ENCODE measurements at places on chromosomes 4 and X.

GRCh38 chr4:157713342-157713741 lies 459.5 kb downstream of the GASK1B start:
- H3K27me3 ChIP-seq: no peaks in the 10 kb centered on the region
- no peaks in the 10 kb centered on the region for H3K4me1 ChIP-seq
- no peak overlapping the region for H3K27ac ChIP-seq
- no peak for DNase-seq

- no peaks in the 10 kb centered on the region for H3K4me1 ChIP-seq
- H3K4me3 ChIP-seq: no peak overlapping the region
- H3K27me3 ChIP-seq: no peaks in the 10 kb centered on the region
Observed at GRCh38 chr4:177408023-177408422, 34.2 kb downstream of the AGA start.

GRCh38 chr4:18798123-18798522 lies 776.6 kb upstream of the LCORL start:
- no peaks in the 10 kb centered on the region for H3K27me3 ChIP-seq
- no peaks in the 10 kb centered on the region for H3K4me1 ChIP-seq
- no peaks in the 10 kb centered on the region for H3K36me3 ChIP-seq
- no peak overlapping the region for H3K4me3 ChIP-seq
- H3K27ac ChIP-seq: no peak overlapping the region

DNA sequence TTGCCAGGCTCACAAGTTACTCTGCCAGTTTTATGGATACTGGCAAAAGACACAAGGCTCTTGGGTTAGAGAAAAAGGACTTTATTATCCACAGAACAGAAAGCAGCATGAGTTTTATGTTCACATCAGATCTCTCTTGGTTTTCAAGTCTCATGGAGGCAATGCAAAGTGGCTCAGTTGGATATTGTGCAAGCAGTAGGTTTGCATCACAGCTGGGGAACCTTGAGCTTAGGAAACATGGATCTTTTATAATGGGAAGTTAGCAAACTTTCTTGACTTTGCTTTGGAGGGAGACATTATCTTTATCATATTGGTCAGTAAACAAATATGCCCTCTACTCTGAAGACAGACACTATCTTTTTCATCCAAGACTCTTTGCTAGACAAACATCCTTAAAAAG lies 109.2 kb upstream of the GRPR start:
- no peaks in the 10 kb centered on the region for H3K36me3 ChIP-seq
- no peak overlapping the region for H3K27ac ChIP-seq
- H3K27me3 ChIP-seq: no peaks in the 10 kb centered on the region

GRCh38 chrX:4674028-4674782 lies 960.8 kb upstream of the PRKX start:
- H3K4me1 ChIP-seq: no peaks in the 10 kb centered on the region
- H3K27me3 ChIP-seq: no peaks in the 10 kb centered on the region
- no peak overlapping the region for H3K4me3 ChIP-seq
- H3K36me3 ChIP-seq: no peaks in the 10 kb centered on the region

GRCh38 chr4:90246816-90247215 lies 119.6 kb downstream of the CCSER1 start:
- H3K36me3 ChIP-seq: no peaks in the 10 kb centered on the region
- H3K27me3 ChIP-seq: no peaks in the 10 kb centered on the region
- H3K4me3 ChIP-seq: no peak overlapping the region
- no peak for DNase-seq
- peaks cover 13% of the 10 kb centered on the region for H3K4me1 ChIP-seq
- peak overlapping the region; percentile 41 for H3K27ac ChIP-seq

GRCh38 chrX:135307171-135307570 lies 2.1 kb upstream of the ETDC start:
- H3K36me3 ChIP-seq: no peaks in the 10 kb centered on the region
- H3K27me3 ChIP-seq: no peaks in the 10 kb centered on the region
- no peak overlapping the region for H3K4me3 ChIP-seq

DNA sequence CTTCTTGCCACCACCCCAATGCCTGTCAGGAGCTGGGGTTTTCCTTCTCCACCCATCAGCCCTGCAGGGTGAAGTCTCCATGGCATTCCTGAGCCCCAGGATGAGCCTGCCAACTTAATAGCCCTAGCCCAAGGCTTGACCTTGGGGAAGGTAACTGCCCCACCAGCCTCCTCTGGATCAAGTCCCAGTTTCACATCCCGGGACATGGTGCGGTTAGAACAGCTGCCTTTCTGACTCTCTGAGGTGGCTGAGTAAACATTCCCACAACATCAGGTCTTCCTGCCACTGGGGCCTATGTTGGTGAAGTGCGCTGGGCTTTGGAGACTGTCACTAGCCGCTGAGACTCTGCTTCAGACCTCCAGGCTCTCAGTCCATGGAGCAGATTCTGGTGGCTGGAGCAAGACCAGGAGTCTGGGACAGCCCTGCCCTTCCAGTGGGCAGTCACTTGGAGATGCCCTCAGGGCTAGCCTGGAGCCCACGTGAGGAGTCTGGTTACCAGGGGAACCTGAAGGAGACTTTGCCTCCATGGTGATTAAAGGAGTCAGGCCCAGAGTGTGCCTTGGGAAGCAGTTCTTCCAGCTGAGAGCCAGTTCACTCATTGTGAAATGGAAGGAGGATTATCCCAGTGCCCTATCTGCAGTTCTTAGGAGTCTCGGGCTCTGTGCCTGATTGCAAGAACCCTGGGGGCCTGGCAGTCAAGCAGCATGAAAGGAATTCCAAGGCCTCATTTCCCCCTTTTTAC lies 56.8 kb downstream of the SMIM20 start:
- H3K36me3 ChIP-seq: no peaks in the 10 kb centered on the region
- DNase-seq: no peak
- peaks cover 6% of the 10 kb centered on the region for H3K27me3 ChIP-seq

- no peak overlapping the region for H3K27ac ChIP-seq
- no peaks in the 10 kb centered on the region for H3K27me3 ChIP-seq
- DNase-seq: no peak
- no peaks in the 10 kb centered on the region for H3K36me3 ChIP-seq
Observed at GRCh38 chrX:39008549-39008948, 207.3 kb downstream of the MID1IP1 start.

GRCh38 chrX:16826207-16826606 lies 39.9 kb downstream of the TXLNG start:
- H3K36me3 ChIP-seq: no peaks in the 10 kb centered on the region
- H3K4me1 ChIP-seq: peaks cover 6% of the 10 kb centered on the region
- H3K27me3 ChIP-seq: no peaks in the 10 kb centered on the region
- H3K27ac ChIP-seq: peak overlapping the region; percentile 31
- H3K4me3 ChIP-seq: no peak overlapping the region

GRCh38 chrX:56228914-56229313 lies 3.2 kb upstream of the KLF8 start:
- H3K27ac ChIP-seq: no peak overlapping the region
- H3K4me1 ChIP-seq: peaks cover 6% of the 10 kb centered on the region
- H3K27me3 ChIP-seq: no peaks in the 10 kb centered on the region
- no peak overlapping the region for H3K4me3 ChIP-seq

- H3K27me3 ChIP-seq: no peaks in the 10 kb centered on the region
- no peak overlapping the region for H3K4me3 ChIP-seq
- no peaks in the 10 kb centered on the region for H3K4me1 ChIP-seq
- DNase-seq: no peak
- no peak overlapping the region for H3K27ac ChIP-seq
- H3K36me3 ChIP-seq: no peaks in the 10 kb centered on the region
Observed at GRCh38 chrX:12239356-12240082, 101.2 kb downstream of the FRMPD4 start.
